ENCODE measurements at places on chromosomes 1 and 21.

GRCh38 chr21:42121794-42122193 lies 50.7 kb downstream of the UMODL1 start:
- DNase-seq: no peak

GRCh38 chr1:77047978-77048614 lies 171.1 kb downstream of the PIGK start:
- DNase-seq: no peak

- no peak for DNase-seq
These were observed 497.0 kb upstream of the USP24 start for GRCh38 chr1:55712148-55712547.

GRCh38 chr1:37741662-37742061 lies 23.3 kb downstream of the EPHA10 start:
- no peak for DNase-seq

- DNase-seq: no peak
These were observed 55.2 kb downstream of the CD247 start for GRCh38 chr1:167463080-167463479.

GRCh38 chr1:46341222-46342083 lies 846 bp downstream of the NSUN4 start:
- no peak for DNase-seq

DNA sequence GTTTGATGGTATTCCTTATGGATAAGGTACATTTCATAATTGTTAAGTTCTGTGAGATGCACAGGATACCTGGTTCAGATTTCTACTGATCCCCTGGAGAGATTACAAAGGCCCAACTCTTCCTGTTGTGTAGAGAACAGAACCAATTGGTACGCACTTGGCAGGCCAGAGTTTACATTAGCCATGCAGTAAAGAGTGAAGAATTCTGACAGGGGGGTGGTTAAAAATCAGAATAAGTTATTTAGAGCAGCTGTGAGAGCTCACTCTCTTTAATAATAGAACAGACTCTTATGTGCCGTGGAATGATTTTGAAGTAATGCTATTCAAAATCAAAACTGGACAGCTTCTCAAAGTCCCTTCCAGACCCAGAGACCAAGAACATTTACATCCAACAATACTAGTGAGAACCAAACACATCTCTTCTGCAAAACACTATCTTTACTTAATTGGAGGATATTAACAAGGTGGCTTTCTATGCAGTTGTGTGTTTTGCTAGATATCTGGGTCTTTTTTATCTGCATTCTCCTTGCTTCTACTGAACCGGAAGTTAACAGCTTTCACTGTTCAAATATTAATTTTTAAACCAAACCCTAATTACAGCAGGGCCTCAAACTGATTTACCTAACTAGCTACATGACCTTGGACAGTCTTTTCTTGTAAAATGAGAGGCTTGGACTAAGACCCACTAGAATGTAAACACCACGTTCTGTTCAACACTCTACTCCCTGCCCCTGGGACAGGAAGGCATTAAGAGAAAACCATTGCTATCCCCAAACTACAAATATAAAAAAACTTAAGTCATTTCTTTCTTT lies 4.0 kb downstream of the USP24 start:
- DNase-seq: no peak

DNA sequence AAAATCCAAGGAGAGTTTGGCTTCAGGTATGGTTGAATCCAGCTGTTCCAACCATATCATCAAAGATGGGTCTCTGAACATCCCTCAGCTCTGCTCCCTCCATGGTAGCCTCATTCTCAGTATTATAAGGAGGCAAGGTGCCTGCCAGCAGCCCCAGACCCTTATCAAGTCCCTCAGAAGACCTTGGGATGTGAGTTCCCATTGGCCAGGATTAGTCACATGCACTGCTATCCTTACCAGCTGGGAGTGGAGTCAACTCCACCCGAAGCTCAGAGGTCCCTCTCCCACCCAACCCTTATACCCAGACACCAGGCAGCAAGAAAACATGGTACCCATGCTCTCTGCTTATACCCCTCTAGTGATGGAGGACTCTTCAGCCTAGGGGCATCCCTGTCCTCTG lies 153.7 kb upstream of the ZBTB40 start:
- no peak for DNase-seq

- no peak for DNase-seq
These were observed 13.0 kb upstream of the SLC35A3 start for GRCh38 chr1:99956755-99957154.

DNA sequence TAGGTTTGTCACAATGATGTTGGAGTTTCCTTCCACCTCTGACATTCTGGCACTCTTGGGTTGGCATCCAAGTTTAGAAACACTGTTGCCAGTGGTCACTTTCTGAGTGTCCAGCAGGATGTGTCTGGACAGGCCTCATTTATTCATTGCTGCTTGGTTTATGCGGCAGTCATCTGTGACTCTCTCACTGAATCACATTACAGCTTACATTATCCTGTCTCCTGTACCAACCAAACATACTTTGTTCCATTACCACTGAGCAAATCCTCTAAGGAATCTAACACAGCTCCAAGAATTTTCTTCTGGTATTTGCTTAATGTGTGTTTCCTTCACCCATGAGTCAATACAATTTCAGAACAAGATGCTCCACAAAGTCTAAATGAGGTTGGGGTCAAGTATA lies 19.9 kb downstream of the SGIP1 start:
- DNase-seq: no peak

DNA sequence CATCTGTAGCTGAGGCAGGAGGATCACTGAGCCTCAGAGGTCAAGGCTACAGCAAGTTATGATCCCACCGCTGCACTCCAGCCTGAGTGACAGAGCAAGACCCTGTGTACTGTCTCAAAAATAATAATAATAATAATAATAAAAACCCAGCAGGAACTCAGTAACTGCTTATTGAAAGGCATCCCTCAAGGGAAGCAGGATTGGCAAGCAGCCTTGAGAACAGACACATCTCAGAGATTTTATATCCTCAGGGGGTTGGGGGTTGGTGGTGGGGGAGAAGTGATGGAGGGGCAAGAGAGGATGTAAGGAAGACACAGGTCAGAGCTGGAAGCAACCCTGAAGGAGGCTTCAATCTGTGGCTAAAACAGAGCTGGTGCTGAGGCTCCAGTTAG lies 29.6 kb downstream of the GNB1 start:
- no peak for DNase-seq

DNA sequence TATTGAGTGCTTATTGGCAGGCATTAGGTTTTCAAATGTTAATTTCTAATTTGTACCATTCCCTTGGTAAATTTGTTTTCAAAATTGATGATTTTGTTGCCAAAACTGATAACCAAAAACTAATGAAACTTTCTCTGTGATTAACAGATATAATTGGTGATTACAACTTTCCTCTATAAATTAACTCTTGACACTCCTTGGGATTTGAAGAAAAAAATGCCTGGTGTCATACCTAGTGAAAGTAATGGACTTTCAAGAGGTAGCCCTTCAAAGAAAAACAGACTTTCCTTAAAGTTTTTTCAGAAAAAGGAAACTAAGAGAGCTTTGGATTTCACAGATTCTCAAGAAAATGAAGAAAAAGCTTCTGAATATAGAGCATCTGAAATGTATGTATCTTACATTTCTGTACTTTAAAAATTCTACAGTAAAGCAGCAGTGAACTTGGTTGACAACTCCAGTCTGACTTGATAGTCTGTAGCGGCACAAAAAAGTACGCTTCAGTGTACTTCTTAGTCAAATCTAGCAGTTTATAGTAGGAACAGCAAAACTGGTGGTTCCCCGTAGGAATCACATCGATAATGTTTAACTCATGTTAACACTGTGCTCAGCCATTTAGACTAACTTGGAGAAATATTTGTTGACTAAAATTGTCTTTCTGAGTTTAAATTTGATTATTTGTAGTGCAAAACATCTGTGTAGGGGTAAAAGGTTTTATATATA lies 3.0 kb downstream of the USP1 start:
- DNase-seq: no peak

DNA sequence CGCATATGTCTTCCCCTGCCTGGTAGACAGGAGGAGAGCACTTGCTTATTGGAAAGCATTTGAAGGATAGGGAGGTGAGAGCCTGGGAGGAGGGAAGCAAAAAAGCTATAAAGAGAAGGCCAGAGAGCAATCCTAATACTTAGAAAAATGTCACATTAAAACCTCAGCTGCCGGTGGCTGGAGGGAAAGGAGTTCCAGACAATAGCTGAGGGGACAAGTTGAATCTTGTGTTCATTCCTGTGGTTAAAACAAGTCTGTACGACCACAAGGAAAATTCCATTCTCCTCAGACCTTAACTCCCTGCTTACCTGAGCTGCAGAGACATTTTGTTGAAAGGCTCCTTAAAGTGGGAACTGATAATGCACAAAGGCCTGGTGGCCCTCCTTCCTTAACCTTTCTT lies 218.8 kb upstream of the CAMK1G start:
- DNase-seq: no peak

DNA sequence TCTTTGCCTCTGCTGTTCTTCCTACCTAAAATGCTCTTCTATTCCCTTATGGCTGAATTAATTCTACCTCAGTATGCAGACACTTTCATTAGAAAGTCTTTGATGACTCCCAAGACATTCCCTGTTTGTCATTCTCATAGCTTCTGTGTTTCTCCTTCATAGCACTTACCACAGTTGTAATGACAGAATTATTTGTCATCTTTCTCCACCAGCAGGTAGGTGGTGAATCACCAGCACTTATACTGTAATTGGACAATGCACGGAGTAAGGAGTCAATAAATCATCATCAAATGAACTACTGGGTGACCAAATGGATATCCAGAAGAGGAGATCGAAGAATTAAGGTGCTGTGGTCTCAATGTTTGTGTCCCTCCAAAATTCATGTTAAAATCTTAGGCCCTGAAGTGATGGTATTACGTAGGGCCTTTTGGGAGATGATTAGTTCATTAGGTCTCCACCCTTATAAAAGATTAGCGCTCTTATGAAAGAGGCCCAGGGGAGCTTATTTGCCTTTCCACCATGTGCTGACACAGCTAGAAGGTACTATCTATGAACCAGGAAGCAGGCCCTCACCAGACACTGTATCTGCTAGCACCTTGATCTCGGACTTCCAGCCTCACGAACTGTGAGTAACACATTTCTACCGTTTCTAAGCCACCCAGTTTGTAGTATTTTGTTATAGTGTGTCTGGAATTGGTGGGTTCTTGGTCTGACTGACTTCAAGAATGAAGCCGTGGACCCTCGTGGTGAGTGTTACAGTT lies 2.4 kb upstream of the CCT8 start:
- no peak for DNase-seq

DNA sequence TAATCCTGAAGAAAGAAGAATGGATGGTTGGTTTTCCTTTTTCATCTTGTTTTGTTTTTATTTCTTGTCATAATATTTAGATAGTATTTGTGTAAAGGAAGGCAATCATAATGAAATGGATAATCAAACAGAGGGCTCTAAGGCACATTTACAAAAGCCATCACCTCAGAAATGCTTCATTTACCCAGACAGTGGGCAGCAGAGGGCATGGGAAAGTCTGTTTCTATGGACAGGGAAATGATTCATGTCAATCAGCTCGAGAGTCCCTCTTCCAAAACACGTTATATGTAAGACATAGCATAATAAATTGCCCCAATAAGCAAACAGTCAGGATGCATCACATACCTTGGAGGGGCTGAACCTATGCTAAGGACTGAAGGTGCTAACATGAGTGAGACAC lies 426.1 kb downstream of the PLPP3 start:
- no peak for DNase-seq

GRCh38 chr1:40861224-40862003 lies 749 bp downstream of the CITED4 start:
- no peak for DNase-seq

- no peak for DNase-seq
These were observed 120.9 kb downstream of the USP25 start for GRCh38 chr21:15850645-15851044.

DNA sequence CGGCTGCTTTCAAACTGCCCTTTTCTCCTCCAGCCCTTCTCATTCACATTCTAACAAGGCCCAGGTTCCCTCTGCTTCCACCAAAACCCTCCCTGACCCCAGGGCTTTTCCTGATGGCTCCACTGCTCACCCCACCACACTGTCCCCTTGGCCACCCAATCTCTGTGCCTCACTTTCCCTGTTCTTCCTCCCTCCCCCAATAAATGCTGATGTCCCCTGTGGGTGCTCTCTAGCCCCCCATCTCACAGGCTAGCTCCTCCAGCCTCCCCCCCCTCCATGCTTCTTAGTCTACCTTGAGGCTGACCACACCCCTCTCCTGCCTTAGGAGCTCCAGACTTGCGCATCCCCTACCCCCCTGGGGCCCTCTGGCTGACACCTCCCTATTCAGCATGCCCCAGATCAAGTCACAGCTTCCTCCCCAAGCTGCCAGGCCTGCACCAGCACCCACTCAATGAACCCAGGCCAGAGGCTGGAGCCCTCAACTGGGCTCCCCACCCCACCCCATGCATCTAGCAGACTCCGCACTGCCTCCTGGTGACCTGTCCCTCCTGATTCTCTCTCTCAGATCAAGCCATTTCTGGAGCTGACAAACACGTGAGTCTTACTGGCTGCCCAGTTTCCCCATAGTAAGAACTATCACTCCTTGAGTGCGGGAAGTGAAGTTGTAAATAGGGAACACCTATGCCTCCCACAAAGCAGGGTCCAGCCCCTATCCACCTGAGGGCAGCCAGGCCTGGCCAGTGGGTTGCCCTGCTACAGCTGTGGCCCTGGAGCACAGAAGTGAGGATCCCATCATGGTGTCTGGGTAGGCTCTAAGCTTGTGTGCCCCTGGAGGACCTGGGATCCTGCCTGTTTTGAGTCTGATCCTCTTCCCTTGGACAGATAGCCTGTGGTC lies 117.9 kb downstream of the DMRTB1 start:
- DNase-seq: no peak

DNA sequence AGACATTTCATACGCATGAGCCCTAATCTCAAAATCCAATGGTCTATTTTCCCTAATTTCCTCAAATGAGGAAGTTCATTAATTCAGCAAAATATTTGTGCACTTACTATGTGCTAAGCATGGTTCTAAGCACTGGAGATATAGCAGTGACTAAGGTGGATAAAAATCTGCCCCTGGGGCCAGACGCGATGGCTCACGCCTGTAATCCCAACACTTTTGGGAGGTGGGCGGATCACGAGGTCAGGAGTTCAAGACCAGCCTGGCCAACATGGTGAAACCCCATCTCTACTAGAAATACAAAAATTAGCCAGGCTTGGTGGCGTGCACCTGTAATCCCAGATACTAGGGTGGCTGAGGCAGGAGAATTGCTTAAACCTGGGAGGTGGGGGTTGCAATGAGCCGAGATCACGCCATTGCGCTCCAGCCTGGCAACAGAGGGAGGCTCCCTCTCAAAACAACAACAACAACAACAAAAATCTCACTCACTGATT lies 4.3 kb upstream of the MIIP start:
- no peak for DNase-seq

DNA sequence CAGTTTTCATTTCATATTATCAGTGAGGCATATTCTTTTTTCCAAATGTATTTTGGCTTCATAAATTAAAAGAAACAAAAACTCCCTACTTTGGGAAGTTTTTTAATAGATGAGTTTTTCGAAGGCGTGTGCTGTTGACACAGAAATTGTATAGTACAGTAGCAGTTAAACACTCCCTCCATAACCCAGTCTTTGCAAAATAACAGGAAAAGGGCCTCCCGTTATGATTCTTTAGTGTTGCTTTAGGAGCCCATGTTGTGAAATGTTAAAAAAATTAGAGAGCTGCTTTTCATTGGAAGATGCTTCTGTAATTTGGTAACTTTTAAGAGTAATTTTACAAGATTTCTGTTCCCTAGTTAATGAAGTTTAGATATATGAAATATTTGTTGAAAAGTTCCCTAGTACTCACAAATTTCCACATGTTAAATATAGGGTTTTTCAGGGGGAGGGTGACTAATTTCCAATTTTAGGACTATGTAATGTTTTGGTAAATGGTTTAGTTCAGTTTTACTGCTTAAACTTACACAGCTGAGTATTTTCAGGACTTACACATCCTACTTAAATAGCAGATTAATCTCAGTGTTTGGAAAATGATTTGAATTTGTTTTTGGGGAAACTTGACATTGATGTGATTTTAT lies 2.0 kb downstream of the CAMSAP2 start:
- no peak for DNase-seq

All from iPS DF 6.9 (cell line).